Amniotic stem cell (primary cell): ENCODE measurements at places on chromosomes 11 and 22.

DNA sequence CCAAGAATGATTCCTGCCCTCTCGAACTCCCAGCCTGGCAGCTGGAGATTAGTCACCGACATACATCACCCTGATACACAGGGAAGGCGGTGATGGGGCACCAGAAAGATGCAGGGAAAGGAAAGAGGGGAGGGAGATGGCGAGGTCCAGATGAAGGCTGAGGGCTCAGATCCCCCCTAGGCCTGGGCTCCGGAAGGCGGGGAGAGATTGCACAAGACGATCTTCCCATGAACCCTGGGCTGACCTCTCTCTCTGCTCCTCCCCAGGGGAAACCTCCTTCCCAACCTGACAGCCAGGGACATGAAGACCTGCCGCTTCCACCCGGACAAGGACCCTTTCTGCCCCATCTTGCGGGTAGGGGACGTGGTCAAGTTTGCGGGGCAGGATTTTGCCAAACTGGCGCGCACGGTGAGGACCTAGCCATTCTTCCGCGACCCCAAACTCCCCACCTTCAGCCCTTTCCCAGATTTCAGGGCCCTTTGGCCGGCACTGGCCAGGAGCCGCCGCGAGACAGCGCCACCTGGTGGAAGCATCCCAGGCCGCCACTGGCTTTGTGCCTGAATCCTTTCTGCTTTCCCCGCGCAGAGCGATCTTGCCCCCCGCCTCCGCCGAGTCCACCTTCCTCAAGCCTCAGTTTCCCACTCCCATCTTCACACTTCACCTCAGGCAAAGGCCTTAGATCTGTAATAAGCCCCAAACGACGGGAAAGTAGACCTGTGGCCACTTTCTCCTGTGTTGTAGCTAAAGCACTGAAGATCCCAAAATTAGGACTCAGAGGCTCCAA is 11.5 kb downstream of the P2RX3 start:
- no peak for DNase-seq

DNA sequence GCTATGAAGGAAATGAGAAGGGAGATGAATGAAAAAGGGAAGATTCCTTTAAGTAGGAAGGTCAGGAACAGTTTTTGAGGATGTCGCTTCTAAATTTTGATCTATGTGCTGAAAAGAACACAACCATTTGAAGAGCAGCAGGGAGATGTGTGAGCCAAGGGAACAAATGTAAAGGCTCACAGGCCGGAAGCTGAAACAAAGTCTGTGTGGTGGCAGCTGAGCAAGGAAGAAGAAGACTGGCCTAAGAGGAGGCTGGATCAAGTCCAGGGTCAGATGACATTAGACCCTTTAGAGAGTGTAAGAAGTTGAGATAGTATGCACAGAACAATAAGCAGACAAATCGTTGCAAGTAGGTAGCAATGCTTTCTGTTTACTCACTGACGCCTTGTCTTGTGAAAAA is 1631.4 kb upstream of the TENM4 start:
- DNase-seq = no peak

DNA sequence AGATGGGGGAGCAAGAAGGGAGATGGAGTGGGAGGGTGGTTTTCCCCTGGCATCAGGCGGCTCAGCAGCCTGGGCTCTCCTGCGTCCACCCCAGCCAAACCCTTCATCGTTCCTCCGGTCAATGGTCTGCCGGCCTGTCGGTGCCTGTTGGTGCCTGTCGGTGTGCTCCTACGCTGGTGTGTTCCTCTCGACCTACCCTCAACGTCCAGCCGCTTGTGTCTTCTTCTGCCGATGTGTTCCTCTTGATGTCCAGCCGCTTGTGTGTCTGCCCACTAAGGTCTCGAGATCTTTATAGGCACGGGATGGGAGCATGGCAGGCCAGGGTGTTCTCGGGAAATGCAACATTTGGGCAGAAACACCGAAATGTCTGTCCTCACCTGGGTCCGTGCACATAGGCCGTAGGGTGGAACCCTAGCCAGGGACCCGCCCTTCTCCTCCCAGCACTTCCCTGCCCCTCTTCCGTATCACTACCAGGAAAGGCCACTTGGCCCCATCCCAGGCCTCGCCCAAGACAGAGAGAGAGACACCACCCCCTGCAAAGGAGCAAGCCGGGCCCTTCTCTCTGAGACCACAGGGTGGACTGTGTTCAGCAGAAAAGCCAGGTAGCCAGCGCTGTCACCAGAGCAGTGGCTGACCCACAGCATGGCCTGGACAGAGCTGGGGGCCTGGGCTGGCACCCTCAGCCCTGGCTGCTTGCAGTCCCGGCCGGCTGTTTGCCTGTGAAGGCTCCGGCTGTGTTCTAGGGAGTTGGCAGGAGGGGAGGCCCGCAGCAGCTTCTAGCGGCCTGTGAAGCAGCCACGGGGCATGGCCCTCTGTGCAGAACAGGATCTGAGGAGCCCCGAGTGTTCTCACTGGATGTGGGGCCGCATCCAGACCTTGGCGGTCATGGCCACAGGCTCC is 61.6 kb upstream of the KCNQ1OT1 start:
- DNase-seq = no peak

DNA sequence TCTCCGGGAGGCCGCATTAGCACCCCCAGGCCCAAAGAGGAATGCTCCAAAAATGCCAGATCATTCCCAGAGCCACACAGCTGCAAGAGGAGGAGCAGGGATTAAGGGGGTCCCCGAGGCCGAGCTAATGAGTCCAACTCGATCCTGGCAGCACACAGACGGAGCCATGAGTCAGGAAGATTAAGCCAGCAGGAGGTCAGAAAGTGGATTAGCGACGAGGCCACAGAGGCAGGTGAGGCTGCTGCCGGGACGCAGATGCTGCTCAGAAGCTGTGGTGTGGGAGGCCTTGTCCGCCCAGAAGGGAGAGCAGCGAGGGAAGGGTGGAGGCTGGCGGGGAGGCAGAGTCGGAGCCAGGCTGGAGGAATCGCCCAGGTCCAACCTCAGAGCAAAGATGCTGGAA is 120.5 kb downstream of the SHANK2 start:
- DNase-seq = no peak

GRCh38 chr11:104380358-104380757 is 216.4 kb upstream of the PDGFD start:
- no peak for DNase-seq

GRCh38 chr11:104836691-104837090 is 61.6 kb downstream of the CASP12 start:
- no peak for DNase-seq

- DNase-seq = no peak
Observed at GRCh38 chr11:83441601-83442000, 155.4 kb upstream of the CCDC90B start.

DNA sequence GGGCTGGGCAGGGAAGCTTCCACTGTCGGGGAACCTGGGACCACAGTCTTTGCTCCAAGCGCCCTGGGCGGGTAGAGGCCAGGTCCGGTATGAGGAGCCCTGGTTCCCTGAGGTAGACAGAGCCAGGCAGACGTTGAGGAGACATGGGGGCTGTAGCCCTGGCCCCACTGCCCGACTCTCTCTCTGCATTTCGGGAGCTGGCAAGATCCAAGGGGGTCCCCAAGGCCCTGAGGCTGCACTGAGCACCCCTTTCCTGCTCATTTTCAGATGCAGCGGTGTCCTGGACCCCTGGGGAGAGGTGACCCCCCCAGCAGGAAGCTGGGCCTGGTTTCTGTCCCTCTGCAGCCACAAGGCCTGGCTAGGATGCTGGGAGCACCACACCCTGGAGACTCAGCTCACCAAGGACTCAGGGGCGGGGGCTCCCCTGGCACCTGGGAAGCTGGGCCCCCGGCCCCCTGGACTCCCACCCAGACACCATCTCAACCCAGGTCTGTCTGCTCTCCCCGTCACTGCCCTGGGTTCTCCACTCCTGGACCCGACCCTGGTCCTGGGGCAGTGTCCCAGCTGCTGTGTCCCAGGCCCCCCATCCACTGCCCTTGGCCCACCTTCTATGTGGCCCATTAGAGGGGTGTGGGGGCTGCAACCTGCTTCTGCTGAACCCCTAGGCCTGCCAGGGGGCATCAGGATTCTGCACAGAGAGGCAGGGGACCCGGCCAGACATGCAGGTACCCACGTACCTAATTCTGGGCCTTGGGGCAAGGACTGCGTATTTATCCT is 15.0 kb upstream of the MUC6 start:
- no peak for DNase-seq

- DNase-seq = no peak
Observed at GRCh38 chr11:96001037-96001436, 77.1 kb upstream of the MTMR2 start.

- DNase-seq = no peak
Observed at GRCh38 chr11:96203567-96204365, 139.2 kb downstream of the MAML2 start.

DNA sequence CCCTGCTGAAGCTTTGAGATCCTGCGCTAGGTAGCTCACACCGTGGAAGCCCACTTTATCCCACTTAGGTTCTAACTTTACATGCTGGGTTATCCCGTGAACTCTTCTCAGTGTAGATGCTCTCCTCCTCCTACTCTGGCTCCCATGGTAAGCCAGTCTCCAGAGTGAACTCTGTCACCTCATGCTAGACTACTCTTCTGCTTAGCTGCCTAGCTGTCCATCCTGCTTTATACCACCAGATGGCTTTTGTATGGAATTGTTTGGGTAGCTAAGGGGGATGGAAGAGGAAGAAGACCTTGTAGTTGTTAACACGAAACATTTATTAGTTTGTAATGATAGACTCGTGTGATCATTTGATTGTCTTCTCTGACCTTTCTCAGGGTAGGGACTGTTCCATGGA is 46.8 kb downstream of the EMSY start:
- DNase-seq = no peak

DNA sequence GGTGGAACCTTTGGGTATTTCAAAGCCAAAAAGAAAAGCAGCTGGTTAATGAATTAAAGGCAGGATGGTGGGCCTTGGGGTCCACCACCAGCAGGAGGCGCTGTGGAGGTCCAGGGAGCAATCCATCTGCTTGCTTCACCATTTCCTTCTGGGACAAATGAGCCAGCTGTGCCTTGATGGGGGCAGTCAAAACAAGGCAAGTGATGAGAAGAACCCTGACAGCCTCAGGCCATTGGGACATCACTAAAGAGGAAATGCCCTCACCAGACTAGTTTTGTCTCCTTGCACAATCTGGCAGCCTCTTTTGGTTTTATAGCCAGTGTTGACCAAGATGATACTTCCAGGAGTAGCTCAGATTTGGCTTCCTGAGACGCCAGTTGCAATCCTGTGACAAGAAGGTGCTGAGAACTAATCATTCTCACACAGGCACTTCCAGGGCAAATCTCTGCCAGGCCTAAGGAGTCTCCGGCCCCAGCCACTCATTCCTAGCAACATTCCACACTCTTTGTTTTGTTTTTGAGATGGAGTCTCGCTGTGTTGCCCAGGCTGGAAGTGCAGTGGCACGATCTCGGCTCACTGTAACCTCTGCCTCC is 38.2 kb upstream of the WEE1 start:
- no peak for DNase-seq

- DNase-seq = peak; percentile 23
Observed at GRCh38 chr11:7442588-7443215, 42.6 kb upstream of the OLFML1 start.

- no peak for DNase-seq
Observed at GRCh38 chr22:23478175-23478574, 101.9 kb downstream of the IGLL1 start.

GRCh38 chr11:12459865-12460444 is 82.6 kb downstream of the PARVA start:
- DNase-seq = no peak

DNA sequence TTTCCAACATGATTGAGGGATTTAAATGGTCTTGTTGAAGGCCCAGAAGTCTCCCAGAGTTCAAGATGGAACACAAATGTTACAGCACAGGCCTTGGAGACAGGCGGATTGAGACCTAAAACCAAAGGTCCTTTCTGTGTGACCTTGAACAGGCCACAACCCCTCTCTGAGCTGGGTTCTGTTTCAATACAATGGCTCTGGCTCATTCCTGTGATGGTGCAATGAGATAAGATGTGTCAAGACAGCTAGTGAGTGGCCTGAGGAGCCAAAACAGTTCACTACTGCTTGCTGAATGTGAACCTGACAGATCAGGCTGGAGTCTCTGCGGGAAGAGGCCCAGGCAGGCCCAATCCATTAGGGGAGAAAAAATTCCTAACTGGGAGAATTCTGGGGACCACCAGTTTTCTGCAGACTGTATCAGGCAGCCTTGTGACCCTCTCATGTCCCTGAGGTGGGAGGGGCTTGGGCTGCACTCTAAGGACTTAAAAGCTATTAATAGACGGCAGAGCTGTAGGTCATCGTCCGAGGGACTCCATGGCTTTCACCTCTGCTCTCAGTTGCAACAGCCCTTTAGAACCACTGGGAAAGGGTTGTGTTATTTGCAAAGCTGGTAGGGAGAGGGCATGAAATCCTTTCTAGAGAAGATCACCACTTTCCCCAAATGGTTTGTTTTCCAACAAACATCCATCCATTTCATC is 126.1 kb upstream of the TEAD1 start:
- no peak for DNase-seq

- no peak for DNase-seq
Observed at GRCh38 chr11:125688632-125689031, 8.0 kb upstream of the ACRV1 start.

- no peak for DNase-seq
Observed at GRCh38 chr11:2653198-2653551, 46.6 kb downstream of the KCNQ1OT1 start.

DNA sequence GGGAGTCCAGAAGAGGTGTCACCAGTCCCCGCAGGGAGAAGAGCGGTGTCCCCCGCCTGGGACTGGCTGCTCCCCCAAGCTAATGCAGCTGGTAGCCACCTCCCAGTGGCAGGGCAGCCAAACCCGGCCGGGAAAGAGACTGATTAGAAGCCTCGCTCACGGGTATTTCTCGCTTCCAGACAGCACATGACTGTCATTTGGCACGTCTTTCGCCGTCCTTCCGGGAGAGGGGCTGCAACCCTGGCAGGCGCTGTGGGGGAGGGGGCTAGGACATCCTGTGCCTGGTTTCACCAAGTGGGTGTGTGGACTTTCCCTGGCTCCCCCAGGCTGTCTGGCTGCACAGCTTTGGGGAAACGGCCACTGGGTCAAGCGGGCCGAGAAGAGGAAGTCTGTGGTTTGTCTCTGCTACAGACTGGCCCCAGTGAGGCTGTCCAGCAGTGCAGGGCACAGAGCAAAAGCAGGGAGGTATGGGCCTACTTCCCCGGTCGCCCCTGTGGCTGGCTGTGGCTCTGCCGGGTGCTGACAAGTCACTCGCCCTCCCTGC is 3.8 kb downstream of the CD81 start:
- no peak for DNase-seq

- DNase-seq = no peak
Observed at GRCh38 chr11:11620173-11620920, 1.5 kb downstream of the GALNT18 start.

- no peak for DNase-seq
Observed at GRCh38 chr11:117511931-117512539, 184.4 kb downstream of the CEP164 start.

- DNase-seq = no peak
Observed at GRCh38 chr22:23742505-23743264, 8.2 kb downstream of the ZNF70 start.

- DNase-seq = no peak
Observed at GRCh38 chr22:44025171-44026065, 1.3 kb downstream of the PARVB start.
